ENCODE measurements at places on chromosomes 11 and 22. TPM values are rescaled to one million over a fixed set of nuclear protein-coding genes. Genes with fewer than 3 reads are reported as not detected.

The SLC5A12 gene
- not detected for total RNA-seq

The CHCHD10 gene
- 37.1 TPM for total RNA-seq

The MFNG gene
- 0.07 TPM for total RNA-seq

The SLC25A18 gene
- not detected for total RNA-seq

The TSSK2 gene
- not detected for total RNA-seq

DNA sequence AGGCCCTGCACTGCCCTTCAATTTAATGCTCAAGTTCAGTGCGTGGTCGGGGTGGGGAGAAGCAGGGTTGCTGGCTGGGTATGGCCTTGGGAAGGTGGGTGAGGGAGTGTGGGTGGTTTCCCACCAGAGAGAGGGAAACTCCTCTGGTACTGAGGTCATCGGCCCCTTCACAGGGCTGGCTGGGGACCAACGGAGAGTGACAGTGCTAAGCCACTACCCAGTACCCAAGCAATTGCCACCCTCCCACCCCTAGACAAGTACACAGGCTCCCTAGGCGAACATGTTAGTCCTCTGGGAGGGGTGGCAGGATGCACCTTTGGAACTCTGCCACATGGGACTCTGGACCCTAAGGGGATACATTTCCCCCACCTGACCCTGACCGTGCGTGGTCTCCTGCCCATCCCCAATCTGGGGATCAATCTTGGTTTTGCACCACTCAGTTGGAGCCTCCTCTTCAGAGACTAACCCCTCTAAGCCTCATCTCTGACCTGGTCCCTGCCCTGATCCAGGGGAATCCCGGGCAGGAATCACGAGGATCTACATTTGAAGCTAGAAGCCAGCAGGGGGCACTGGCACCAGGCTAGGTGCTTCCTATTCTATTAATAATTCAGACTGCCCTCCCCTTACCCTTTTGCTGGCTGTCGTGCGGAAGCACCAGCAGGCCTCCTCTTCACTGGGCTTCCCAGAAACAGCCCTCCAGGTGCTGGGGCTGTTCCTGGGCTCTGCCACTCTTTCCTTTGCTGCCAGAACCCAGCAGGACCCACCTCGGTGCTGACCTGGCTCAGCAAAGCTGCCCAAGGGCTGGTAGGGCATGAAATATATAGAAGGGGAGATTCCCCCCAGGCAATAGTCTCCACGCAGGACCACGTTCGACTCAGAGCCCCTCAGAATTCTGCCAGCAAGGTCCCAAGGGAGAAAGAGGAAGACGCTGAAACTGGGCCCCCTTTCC is 377.7 kb downstream of the TENM4 start:
- no peak for DNase-seq

- no peak for DNase-seq
Measured at GRCh38 chr11:3104961-3105790, 48.0 kb upstream of the CARS1 start.

GRCh38 chr11:79081471-79082031 is 359.3 kb downstream of the TENM4 start:
- DNase-seq, result peak; percentile 57

DNA sequence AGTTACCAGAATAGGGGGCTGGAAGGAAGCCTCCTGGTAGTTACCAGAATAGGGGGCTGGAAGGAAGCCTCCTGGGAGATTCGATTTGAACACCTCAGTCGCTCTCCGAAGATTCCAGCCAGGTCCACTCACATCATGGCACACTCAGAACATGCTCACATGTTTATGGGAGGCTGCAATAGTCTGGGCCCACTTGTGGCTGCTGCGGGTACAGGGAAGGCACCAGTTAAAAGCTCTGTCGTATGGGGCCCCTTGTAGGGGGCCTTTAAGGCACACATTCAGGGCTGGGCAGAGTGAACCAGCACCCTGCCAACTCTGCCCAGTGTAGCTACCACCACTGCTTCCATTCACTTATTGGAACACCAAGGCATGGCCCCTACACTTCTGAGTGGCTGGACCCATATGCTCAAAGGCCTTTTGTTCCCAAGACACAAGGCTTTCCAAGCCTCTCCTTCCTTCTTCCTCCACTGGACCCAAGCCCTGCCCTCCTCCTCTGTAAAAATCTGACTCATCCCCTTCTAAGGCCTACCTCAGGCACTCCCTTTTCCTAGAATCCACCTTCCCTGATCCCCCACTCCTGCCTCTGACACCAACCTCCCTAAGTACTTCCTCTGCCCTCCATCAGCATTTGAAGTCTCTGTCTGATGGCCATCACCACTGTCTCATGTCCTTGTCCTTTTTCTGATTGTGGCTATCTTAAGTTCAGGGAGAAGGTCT is 28.0 kb downstream of the USP35 start:
- DNase-seq, result no peak

GRCh38 chr22:43002202-43002586 is 12.8 kb downstream of the PACSIN2 start:
- DNase-seq, result no peak

DNA sequence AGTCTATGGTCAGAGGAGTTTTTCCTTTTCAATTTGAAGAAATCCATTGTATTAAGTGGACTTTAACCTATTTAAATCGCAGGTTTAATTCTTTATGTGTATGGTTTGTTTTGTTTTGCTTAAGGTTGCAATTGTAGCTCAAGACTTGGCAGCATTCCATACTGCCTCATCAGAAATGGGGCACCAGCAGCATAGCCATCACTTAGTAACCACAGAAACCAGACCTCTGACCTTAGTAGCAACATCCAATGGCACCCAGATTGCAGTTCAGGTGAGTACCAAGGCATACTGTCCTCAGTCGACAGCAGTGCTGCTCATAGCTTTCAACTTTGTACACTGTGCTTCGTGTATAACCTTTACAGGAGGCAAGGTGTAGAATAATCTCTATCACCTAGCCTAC is 48.4 kb upstream of the WEE1 start:
- DNase-seq, result no peak

- no peak for DNase-seq
Measured at GRCh38 chr11:58927393-58928106, 11.7 kb upstream of the GLYATL1 start.

DNA sequence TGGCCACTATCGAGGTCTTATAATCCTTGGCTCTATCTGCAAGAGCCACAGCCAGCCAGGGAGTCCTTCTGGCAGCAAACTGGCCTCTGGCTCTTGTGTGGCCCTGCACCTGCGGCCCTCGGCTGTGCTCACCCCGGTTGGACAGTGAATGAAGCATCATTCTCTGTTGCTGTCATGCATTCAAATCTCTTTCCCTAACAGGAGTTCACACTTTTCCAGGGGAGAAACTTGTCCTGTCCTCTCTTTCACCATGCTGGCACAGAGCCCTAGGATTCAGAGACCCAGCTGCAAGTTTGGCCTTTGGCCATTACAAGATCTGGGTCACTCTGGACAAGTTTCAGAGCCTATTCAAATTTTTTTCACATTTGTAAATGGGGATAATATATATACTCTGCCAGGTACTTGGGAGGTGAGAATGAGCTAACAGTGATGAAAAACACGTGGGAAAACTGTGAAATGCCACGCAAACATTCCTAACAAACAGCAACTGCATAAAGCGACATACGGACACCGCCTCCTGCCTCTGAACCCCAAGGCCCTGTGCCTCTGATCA is 34.2 kb downstream of the TMEM184B start:
- DNase-seq, result no peak

DNA sequence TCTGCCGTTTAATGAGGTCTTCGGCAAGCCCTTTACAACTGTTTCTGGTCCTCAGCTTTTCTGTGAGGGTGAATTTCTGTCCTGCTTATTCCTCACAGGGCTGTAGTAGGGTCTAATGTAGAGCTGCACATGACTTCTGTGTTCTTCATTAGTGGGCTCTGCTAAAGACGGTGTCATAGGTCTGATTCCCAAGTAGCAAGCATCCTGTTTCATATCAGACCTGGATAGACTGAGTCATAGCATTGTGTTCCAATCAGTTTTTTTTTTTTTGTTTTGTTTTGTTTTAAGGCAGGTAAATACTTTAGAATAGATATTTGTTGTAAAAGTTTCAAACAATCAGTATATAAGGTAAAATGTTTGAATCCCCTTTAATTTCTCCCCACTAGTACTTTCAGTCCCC is 35.4 kb downstream of the BIRC2 start:
- DNase-seq, result no peak

GRCh38 chr11:27839226-27839913 is 139.1 kb upstream of the BDNF start:
- no peak for DNase-seq

- no peak for DNase-seq
Measured at GRCh38 chr22:50030297-50031188, 18.0 kb upstream of the IL17REL start.

DNA sequence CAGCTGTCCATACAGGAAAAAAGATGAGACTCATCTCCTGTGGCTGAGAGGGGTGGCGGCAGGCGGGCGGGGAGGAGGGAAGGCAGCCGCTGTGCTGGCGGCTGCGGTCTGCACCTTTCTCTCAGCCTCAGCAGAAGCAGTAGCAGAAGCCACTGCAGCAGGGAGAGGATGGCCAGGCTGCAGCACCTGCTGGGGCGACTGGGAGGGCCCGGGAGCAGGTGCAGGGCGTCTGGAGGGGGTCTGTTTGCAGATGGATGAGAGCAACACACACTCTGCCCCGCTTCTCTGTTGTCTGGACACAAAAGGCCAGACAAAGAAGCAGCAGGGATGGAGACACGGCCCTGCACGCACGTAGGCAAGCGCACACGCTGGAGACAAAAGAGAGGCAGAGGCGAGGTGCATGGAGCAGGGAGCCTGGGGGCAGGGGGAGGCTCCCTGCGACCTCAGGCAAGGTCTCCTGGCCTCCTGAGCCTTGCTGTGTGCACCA is 9.3 kb upstream of the MIAT start:
- DNase-seq, result no peak

GRCh38 chr11:78189851-78190250 is 1.1 kb downstream of the USP35 start:
- no peak for DNase-seq

Measured in epithelial cell of proximal tubule (primary cell).